ENCODE measurements at places on chromosomes 11 and 22.
A peak's percentile ranks its signal among the peaks of the same experiment; 100 is the strongest.

DNA sequence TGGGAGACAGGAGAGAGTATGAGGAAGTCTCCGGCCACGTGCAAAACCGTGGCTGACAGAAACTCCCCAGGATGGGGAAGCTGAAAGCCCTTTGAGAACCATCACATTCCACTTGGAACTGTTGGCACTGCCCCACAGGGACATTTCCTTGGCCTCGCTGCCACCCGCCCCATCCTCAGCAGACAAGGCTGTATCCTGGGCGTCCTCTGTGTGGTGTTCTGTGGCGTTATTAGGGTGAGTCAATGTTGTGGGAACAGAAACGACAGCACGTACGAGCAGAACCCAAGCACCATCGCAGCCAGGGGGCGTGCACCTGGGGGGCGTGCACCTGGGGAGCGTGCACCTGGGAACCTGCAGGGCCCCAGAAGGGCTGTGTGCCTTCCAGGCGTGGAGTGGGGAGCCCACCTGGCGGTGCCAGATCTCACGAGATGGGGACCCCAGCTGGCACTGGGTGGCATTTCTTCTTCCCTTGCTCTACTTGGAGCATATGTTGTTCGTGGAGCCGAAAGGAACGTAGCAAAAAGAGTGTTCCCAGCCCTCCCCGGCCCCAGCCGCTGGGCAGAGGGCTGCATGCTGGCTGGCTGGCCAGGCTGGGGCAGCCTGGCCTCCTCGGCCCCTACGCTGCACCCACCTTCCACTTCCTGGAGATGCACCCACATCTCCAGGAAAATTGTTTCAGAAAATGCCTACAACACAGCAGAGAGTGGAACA is 35.4 kb downstream of the NFAM1 start:
- no peak for DNase-seq

- no peak for DNase-seq
These were observed 128.0 kb upstream of the FGF3 start for GRCh38 chr11:69947059-69947792.

DNA sequence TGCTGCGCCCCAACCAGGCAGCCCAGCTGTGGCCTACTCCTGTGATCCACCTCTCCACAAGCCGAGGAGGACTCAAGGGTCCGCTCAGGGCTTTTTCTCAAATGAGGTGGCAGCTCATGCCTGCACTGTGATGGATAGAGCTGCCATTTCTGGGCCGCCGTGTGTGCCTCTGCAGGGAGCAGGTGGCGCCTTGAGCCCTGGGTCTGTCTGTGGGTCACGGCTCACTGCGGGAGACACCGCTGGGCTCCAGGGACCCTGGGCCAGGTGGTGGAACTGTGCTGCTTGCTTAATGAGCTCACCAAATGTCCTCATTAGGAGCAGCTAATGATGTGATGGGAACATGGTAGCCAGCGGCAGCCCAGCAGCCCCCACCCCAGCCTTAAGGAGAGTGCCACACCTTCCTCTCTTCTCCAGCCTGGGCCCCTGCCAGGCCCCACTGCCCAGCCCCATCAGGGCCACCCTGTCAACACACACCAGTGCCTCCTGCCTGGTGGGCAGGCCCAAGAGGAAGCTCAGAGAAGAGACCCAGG is 50.8 kb downstream of the DHCR7 start:
- DNase-seq = no peak

DNA sequence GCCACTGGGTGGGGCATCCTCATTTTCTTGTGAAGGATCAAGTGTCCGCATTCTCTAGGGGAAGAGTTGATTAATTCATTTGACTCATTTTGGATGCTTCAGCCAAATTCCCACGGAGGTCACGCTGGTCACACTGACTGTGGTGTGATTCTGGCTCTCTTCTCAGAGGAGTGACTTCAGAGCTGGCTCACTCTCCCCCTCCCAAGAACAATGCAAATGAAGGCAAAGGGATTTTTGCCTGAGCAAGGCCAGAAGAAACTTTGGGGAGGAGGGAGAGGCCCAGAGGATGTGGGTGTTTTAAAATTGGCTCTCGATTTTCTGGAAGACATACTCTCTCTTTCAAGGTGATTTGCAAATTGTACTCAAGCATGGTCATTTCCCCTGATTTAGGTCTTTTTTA is 51.1 kb upstream of the LMO2 start:
- DNase-seq = no peak

GRCh38 chr11:119584193-119585042 is 144.6 kb downstream of the NECTIN1 start:
- peak; percentile 43 for DNase-seq

- no peak for DNase-seq
These were observed 6.5 kb downstream of the PI4KA start for GRCh38 chr22:20852076-20852475.

- no peak for DNase-seq
These were observed 1.9 kb upstream of the ANO5 start for GRCh38 chr11:22190827-22191463.

DNA sequence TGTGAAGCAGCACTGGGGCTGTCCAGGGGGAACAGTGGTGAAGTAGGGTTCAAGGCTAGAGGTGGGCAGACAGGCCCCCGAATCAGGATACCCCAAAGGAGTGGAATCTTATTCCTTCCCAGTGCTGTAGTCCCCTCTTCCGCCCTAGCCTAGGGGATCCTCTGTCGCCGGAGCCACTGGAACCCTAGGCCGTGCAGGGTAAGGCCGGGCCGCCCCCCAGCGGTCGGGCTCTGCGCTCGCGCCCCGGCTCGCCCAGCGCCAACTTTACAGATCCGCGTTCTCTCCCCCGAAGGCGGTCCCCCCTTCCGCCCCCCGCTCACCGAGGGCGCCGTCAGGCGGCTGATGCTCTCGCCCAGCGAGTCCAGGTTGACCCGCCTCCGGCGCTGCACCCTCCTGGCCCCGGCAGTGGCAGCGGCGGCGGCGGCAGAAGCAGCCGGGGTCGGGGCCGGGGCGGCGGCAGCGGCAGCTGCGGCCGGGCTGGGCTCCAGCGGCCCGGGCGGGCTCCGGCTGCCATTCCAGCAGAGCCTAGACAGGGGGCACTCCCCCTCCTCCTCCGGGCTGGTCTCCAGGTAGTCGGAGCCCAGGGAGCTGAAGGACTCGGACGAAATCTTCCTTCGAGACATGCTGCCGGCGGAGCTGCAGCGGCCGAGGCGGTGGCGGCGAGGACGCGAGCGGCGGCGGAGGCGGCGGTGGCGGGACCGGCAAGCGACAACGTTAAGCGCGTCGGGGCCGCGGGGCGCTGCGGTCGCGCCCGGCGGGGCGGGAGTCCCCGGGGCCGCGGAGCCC is 650 bp downstream of the GUCY1A2 start:
- peak; percentile 37 for DNase-seq

DNA sequence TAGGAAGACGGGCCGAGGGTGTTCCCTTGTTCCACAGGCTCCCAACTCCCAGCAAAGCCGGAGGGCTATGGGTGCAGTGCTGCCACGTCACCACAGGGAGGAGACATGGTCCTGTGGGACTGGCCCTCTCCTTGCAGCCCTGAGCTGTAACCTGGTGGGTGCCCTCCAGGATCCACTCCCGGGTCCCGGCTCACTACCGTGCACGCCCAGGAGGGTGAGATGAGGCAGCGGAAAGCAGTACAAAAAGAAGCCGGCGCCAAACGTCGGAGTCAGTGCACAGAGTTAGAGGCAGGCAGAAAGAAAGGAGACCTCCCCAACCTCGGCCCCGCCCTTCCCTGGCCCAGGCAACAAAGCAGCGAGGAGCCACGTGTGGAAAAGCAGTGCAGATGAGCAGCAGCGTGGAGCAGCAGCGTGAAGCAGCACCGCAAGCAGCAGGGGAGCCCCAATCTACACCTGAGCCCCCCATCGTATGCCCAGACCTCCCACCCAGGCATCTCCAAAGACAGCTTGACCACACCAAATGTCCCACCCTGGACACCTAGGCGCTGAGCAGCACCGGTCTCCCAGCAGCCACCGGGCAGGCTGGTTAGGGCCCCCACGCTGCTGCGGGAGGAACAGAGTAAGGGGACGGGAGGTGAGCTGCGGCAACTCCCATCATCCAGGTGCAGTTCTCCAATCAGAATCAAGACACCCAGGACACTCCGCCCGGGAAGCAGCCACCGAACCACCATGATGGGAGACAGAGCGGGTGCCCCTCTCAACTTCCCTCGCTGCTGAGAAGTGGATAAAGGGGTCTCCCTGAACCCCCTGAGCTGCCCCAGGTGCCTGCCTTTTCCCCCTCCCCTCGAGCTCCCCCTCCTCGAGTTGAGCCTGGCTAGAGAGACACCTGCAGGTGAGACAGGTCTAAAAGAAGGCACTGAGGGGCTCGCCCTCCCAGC is 28.8 kb downstream of the IGSF9B start:
- DNase-seq = peak; percentile 26

GRCh38 chr11:284105-285020 is 4.6 kb upstream of the PGGHG start:
- no peak for DNase-seq

DNA sequence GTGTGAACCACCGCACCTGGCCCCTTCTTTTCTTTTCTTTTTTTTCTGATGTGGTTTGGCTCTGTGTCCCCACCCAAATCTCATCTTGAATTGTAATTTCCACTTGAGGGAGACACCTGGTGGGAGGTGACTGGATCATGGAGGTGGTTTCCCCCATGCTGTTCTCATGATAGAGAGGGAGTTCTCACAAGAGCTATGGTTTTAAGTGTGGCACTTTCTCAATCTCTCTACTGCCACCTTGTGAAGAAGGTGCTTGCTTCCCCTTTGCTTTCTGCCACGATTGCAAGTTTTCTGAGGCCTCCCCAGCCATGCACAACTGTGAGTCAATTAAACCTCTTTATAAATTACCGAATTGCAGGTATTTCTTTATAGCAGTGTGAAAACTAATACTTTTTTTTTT is 4.9 kb upstream of the TCN2 start:
- DNase-seq = no peak

DNA sequence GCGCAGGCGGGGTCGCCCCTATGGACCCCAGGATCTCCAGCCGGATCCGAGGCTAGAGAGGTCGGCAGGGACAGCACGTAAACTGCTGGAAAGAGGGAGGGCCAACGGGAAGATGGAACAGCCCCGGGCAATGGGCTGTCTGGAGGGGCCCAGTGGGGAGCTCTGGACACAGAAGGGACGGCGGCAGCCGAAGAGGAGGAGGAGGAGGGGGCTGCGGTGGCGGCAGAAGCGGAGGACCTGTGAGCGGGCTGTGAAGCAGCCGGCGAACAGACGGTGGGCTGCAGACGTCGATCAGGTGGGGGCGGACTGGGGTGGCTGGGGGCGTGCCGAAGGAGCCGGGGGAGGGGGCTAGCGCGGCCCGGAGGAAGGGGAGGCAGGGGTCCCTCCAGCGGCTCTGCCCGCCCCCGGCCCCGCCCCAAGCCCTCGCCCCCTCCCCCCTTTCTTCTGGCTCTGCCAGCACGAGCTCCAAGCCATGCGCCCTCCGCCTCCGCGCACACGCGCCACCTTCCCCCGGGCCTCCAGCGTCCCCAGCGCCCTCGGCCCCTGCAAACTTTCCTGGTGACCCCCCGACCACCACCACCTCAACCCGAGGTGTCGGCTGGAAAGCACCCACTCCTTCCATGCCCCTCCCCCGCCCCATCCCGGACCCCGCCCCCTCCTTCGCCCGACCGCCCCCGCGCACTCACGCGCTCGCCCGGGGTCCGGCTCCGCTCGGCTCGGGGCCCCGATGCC is 432 bp downstream of the TNKS1BP1 start:
- peak; percentile 78 for DNase-seq

GRCh38 chr11:125092669-125093068 is 18.8 kb downstream of the TMEM218 start:
- no peak for DNase-seq

DNA sequence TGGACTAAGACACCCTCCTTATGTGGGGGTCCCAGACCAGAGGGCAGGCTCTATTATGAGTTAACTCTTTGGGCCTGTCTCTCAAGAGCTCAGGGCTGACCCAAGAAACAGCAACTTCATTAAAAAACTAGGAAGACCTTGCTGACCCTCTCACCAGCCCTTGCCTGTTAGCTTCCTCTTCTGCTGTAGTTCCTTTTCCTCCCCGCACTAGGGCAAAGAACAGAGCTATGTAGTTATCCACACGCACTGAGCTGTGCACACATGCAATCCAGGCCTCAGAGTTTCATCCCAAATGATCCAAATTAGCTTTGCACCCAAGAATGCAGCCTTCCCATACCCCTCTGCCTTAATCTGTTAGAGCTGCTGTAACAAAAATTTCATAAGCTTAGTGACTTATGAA is 539.6 kb upstream of the CADM1 start:
- DNase-seq = no peak

GRCh38 chr11:84261707-84262106 is 975.5 kb upstream of the CCDC90B start:
- no peak for DNase-seq

DNA sequence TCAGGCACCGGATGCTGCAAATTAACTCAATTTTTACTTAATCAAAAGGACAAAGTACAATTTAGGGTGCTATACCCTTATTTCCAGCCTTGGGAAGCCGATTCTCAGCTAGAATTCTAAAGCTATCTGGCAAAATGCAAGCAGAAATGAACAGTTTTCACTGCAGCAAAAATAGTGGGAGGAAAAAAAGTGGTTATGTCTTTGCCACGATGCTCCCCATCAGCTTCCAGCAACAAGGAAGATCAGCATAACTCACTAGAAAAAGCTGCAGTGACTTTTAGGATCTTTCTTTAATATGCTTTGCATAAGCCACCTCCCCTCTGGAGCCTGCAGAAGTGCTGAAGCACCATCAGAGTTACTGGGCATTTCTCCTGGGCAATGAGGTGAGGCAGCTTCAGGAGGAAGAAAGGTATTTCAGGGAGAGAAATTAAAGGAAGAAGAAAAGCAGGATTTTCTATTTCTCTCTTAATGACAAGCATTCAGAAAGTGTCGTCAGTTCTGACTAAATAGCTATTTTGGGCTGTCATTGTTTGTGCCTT is 702.9 kb downstream of the DLG2 start:
- no peak for DNase-seq

GRCh38 chr11:567629-568292 is 7.0 kb downstream of the RASSF7 start:
- no peak for DNase-seq

All from hindlimb muscle (tissue), 1 donor.